ENCODE measurements at places on chromosomes 7 and 10. TPM values are rescaled to one million over a fixed set of nuclear protein-coding genes. Genes with fewer than 3 reads are reported as not detected.

The SMIM30 gene
- 33.6 TPM for total RNA-seq

GRCh38 chr10:51993475-51993874 lies 294.1 kb upstream of the CSTF2T start:
- no peak for DNase-seq

GRCh38 chr10:22246680-22247391 lies 29.0 kb upstream of the EBLN1 start:
- DNase-seq = no peak

The VSIR gene
- total RNA-seq = 1.3 TPM

- no peak for DNase-seq
These were observed 81.1 kb downstream of the CTTNBP2 start for GRCh38 chr7:117791877-117792780.

- DNase-seq = no peak
These were observed 134.9 kb upstream of the ZNF92 start for GRCh38 chr7:65238785-65239184.

The CLDN4 gene
- 0.80 TPM for total RNA-seq

GRCh38 chr7:142389544-142389943 lies 131.7 kb upstream of the PRSS58 start:
- DNase-seq = no peak

- DNase-seq = no peak
These were observed 21.6 kb downstream of the NT5C3A start for GRCh38 chr7:33040803-33041516.

GRCh38 chr7:91801331-91801983 lies 79.0 kb downstream of the MTERF1 start:
- DNase-seq = no peak

DNA sequence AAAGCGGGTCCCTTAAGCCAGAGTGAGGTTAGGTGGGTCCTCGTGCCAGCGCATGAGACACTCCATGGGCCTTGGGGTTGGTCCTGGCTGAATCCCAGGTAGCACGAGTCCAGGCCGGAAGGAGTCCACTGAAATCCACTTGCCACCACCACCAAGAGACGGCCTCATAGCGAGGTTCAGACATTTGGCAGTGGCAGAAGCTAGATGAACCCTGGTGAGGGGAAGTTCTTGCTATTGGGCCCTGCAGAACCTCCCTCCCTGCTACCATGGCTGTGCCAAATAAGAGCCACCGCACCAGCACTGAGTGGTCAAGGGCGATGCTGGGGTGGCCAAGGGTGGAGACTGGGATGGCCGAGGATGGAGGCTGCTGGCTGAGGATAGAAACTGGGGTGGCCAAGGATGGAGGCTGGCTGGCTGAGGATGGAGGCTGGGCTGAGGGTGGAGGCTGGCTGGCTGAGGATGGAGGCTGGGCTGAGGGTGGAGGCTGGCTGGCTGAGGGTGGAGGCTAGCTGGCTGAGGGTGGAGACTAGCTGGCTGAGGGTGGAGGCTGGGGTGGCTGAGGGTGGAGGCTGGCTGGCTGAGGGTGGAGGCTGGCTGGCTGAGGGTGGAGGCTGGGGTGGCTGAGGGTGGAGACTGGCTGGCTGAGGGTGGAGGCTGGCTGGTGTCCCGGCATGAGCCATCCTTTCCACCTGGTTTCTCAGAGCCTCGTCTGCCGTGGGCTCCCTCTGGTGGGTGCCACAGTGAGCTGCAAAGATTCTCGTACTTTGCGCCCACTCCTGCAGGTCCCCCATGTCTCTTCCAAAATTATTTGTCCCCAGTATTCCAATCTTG lies 88.2 kb downstream of the ELFN1 start:
- peak; percentile 84 for DNase-seq

DNA sequence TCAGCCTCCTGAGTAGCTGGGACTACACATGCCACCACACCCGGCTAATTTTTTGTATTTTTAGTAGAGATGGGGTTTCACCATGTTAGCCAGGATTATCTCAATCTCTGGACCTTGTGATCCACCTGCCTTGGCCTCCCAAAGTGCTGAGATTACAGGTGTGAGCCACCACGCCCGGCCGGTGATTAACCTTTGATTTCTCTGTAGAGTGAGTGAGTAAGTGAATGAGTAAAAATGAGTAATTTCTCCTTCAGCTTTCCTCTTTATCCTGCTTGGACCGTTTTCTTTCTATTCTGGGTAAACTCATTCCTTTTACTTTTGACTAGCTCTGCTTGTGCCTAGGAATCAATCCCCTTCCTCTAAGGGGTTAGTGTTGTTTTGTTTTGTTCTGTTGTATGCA lies 36.8 kb downstream of the ST7 start:
- DNase-seq = no peak

The PPP1R3A gene
- 0.45 TPM for total RNA-seq

The RADIL gene
- 1.2 TPM for total RNA-seq

GRCh38 chr10:13705526-13706174 lies 118.9 kb downstream of the PRPF18 start:
- DNase-seq = no peak

DNA sequence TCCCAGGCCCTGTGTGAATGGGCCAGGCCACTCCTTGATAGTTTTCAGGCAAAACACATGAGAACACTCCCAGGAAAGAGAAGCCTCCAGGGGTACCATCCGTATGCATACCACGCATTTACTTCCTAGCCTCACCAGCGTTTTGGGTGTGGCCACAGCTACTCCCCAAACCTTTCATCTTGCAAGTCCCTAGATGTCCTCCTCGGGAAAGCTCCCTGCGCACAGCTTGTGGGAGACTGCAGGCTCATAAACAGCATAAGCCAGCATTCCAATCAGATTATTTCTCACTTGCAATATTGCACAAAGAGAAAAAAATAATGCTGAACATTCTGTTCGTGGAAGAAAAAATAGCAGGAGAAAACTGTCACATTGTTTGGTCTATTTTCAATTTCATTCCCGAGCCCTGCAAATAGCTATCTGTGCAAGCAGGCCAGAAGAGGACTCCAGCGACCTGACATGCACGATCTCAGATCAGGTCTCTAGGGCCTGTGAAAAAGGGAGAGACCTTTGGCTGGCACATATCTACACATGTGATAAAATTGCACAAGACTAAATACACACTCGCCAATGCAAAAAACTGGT lies 175.6 kb downstream of the PLXNA4 start:
- no peak for DNase-seq

- DNase-seq = no peak
These were observed 123.9 kb upstream of the FZD1 start for GRCh38 chr7:91140286-91140685.

GRCh38 chr10:70564901-70565351 lies 37.6 kb downstream of the PRF1 start:
- DNase-seq = peak; percentile 69

The HMX2 gene
- total RNA-seq = not detected

The PLAU gene
- total RNA-seq = 54.2 TPM

The MMP21 gene
- not detected for total RNA-seq

The LRRC61 gene
- 1.7 TPM for total RNA-seq

GRCh38 chr10:81019029-81019890 lies 481.6 kb downstream of the SH2D4B start:
- no peak for DNase-seq

The TECPR1 gene
- total RNA-seq = 33.8 TPM

- DNase-seq = no peak
These were observed 111.4 kb upstream of the FGFR2 start for GRCh38 chr10:121709675-121710073.

- DNase-seq = no peak
These were observed 48.6 kb upstream of the KIF5B start for GRCh38 chr10:32104622-32105509.
